Amniotic epithelial cell (primary cell): ENCODE measurements at places on chromosomes 2 and 18.

GRCh38 chr2:213764849-213765248 is 480.6 kb downstream of the SPAG16 start:
- DNase-seq: no peak

GRCh38 chr2:34734662-34735061 is 1135.6 kb upstream of the FAM98A start:
- DNase-seq: no peak

- DNase-seq: no peak
Observed at GRCh38 chr2:203949228-203949627, 12.7 kb downstream of the ICOS start.

- peak; percentile 66 for DNase-seq
Observed at GRCh38 chr2:165725421-165725820, 68.6 kb downstream of the GALNT3 start.

DNA sequence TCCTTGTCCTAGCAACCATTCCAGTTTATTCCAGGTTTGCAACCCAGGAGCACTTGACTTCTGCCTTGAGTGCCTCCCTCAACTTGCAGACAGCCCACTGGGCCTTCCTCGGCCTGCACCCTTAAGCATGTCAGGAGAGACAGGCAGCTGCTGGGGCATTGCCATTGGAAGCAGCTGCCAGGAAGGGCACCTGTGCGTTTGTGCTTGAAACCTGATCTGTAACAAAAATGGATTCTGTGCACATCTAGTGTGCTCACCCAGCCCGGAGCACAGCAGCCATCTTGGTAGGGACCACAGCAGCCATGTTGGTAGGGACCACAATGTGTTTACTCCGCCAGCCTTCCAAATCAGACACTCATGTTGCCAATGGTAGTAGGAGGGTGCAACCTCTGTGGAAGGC is 44.3 kb upstream of the GLI2 start:
- no peak for DNase-seq

- peak; percentile 74 for DNase-seq
Observed at GRCh38 chr2:7812231-7812995, 869.4 kb upstream of the ID2 start.

- peak; percentile 64 for DNase-seq
Observed at GRCh38 chr2:149715005-149715592, 127.5 kb upstream of the MMADHC start.

- DNase-seq: no peak
Observed at GRCh38 chr2:24682304-24682703, 110.9 kb downstream of the PTRHD1 start.

DNA sequence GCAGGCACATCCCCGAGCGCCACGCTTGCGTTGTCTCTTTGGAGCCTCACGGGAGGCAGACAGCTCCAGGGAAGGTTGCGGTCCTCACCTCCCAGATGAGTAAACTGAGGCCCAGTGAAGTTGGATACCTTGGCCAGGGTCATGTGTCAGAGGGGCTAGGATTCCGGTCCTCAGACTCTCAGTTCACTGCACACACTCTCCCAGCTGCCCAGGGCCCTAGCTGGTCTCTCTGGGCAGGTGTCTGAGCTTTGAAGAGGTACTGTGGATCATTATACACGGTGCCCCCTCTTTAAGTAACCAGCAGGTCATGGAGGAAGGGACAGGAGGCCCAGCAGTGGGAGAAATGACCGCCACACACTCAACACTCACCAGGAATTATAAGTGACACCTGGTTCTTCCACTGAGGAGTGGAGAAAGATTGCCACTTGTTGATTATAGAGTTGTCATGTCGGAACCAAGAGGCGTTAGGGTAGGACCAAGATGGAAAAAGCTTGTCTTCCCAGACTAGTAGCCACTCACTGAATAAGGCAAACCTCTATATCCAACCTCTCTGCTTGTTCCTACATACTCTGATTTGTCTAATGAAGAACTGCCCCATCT is 588 bp downstream of the TMEM214 start:
- no peak for DNase-seq
